Activated naive CD4-positive, alpha-beta T cell treated with Interleukin-2 at 50 U/mL for 16 hours (primary cell): ENCODE measurements at places on chromosomes 2 and 18.

- DNase-seq = no peak
These were observed 120.9 kb downstream of the FSIP2 start for GRCh38 chr2:185859506-185859905.

DNA sequence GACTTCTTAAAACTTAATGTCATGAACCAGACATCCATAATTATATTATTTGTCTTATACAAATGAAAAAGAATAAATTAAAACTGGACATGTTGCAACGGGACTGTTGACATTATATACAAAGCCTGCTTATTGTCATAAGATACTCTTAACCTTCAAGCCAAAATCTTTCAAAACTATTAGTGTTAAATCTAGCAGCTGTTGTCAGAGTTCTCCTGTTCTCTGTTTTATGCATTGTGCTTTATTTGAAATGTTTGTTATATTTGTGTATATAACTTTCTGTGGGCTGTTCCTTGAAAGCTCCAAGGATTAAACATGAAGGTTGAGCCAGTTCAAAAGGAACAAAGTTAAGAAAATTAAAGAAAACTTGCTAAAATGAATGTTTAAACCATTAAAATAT lies 335.5 kb upstream of the NT5C1B start:
- DNase-seq = no peak

DNA sequence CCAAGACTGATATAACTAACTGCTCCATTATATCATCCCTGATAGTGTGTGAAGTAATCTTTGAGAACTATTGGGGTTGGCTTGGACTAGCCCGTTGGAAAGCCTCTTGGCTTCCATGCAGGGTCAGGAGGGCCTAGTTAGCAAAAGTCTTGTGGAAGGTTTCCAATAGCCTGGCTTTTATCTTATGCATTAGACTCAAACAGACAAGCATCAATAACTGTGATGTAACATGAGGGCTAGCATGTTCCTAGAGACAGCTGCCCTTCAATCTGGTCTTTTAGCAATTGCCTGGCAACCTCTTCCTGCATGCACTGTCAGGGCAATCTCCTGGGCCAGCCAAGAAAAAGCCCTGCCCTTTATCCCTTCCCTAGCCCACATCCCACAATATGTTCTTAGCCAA lies 18.2 kb downstream of the SLC8A1 start:
- DNase-seq = no peak

- DNase-seq = no peak
These were observed 197.5 kb upstream of the ARL4C start for GRCh38 chr2:234694244-234695013.

DNA sequence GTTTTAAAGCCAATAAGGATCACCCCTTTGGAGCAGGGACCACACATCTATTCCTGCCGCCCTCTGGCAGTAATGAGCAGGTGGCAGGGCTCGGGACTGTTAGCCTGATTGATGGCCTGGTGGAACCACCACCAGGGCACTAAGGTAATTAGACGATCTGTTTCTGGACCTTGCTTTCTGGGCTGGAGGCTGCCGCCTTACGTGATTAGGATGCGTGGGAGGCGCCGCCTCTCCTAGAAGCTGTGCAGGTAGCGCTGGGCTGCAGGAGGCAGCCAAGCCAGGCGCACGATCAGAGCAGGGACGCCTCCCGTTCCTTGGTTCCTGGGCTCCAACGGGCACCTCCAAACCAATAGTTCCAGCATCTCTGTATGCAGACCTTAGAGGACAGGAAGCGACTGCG lies 242.6 kb upstream of the RAB12 start:
- DNase-seq = no peak

GRCh38 chr2:105721991-105722511 lies 22.7 kb upstream of the NCK2 start:
- no peak for DNase-seq

GRCh38 chr2:74908748-74909444 lies 49.5 kb upstream of the POLE4 start:
- no peak for DNase-seq

- no peak for DNase-seq
These were observed 1.2 kb downstream of the LRP2 start for GRCh38 chr2:169360984-169361705.

DNA sequence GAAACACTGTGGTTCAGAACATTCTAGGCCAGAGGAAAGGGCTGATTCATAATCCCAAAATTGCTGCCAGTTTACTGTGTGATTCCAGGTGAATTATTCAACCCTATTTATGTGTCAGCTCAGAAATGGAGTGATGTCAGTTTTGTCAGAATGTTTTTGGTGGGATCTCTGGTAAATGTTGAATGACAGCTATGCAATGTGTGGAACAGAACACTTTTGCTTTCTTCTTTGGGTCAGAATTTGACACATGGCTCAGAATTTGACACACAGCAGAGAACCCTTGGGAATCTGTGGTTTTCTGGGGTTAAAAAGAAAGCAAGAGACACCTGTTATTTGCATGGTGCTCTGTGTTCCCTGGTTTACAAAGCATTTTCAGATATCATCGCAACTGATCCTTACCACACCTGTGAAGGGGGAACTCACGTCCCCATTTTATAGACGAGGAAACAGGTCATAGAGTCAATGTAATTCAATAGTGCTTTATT lies 1.6 kb upstream of the MTA3 start:
- no peak for DNase-seq

- no peak for DNase-seq
These were observed 6.9 kb upstream of the SLC11A1 start for GRCh38 chr2:218375212-218375611.

GRCh38 chr2:181812106-181812743 lies 79.3 kb upstream of the ITPRID2 start:
- DNase-seq = no peak

- DNase-seq = no peak
These were observed 13.2 kb downstream of the MAP4K4 start for GRCh38 chr2:101710471-101711318.

GRCh38 chr18:54828281-54828881 lies at the start of gene RAB27B:
Gene RAB27B, plus strand, starts transcription at chr18:54828477. Its CDS starts 49,109 bp downstream, at chr18:54877586.
- peak; percentile 76 for DNase-seq

GRCh38 chr2:150903461-150903860 lies 358.2 kb downstream of the RBM43 start:
- no peak for DNase-seq

GRCh38 chr18:24128700-24129099 lies 10.2 kb upstream of the CABYR start:
- DNase-seq = no peak

DNA sequence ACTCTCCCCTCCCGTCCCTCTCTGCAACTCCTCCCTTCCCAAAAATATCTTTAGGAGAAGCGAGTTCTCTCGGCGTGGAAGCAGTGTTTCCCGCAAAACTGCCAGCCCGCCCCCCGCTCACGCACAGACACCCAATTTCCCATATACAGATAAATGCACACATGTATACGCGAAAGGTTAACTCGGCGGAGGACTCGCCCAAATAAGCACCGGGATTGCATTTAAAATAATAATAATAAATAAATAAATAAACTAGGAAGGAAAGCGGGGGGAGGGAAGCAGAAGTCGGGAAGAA lies 70.0 kb upstream of the PSMD14 start:
- DNase-seq = no peak

- no peak for DNase-seq
These were observed 383.1 kb upstream of the TNP1 start for GRCh38 chr2:217242947-217243346.

DNA sequence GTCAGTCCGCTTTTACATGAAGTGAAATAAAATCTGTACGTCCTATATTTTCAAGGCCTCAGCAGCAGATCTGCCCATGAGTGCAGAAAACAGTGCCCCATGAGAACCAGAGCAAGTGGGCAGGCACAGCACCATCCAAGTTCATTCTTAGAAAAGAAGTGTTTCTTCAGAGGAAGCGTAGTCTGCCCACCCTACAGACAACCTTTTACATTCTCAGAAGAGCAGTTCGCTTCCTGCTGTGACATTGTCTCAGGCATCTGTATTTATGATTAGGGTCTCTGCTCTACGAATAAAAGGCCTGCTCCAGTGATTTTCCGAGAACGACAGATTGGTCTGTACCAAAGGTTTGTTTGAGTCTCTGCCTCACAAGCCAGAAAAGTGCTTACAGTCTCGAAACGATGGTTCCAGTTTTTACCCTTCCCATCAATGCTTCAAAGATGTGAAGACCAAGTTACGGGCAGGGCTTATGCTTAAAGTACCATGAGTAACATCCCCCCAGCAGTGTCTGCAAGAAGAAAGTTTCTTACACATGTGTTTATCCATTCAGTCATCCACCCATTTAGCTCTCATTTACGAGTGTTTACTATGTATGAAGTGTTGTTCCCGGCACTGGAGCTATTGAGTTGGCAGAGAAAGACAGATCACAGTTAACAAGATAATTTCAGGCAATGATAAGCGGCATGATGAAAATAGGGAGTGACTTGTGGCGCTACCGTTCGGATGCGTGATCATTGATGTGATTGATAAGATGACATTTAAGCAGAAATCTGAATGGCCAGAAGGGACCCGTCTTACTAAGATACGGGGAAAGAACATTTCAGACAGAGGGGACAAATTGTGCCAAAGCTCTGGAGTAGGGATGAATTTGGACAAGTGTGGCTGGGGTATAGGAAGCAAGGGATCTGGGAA lies 31.4 kb upstream of the CTLA4 start:
- no peak for DNase-seq

- no peak for DNase-seq
These were observed 111.3 kb downstream of the ESCO1 start for GRCh38 chr18:21489119-21489750.

DNA sequence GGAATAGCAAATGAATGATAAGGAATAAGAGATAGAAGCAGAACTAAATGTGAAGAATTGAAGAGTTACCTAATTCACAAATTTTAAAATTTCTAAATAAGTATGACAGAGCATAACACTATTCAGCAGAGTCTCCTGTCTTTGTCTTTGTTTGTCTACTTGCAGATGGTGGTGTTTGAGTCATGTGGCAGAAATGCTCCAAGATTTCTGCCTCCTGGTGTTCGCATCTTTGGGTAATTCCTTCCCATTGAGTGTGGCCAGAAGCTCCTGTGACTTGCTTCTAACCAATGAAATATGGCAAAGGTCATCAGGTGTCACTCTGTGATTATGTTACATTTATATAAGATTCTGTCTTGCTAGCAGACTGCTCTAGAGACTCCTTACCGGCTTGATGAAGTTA lies 45.6 kb upstream of the GALNT3 start:
- DNase-seq = no peak

DNA sequence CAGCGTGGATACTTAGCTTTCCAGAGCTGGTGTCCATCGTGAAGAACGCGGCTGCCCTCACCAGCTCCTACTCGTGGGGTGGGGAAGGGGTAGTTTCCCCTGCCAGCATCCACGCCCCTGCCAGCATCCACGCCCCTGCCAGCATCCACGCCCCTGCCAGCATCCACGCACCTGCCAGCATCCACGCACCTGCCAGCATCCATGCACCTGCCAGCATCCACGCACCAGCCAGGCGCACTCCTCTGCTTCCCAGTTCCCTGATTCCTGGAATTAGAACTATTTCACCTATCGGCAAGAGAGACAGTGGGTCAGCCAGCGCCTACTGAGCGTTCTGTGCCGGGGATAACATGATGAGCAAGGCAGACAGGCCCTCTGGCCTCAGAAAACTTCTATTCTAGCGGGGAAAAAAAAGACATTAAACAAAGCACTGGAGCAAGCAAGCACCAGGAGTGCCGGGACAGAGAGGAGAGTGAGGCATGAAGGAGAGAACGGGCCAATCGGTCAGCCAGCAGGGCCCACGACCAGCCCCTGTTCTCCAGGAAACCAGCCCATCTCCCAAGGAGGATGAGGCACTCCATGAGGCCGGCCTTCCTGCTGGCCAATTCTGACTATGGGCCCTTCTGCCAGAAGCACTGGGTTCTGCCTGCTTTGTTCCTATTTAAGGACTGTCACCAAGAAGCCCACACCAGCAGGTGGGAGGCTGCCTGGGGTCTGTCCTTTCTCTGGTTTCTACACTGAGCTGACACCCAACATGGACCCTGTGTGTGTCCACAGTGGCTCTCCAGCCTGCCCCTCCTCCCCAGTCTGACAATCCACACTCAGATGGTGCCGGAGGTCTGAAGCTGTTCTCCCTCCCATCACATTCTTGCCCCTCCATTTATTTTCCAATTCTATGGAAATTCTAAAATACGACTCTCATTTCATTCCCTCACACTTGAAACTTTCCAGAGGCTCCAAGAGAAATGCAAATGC lies 78.4 kb upstream of the SALL3 start:
- DNase-seq = no peak

DNA sequence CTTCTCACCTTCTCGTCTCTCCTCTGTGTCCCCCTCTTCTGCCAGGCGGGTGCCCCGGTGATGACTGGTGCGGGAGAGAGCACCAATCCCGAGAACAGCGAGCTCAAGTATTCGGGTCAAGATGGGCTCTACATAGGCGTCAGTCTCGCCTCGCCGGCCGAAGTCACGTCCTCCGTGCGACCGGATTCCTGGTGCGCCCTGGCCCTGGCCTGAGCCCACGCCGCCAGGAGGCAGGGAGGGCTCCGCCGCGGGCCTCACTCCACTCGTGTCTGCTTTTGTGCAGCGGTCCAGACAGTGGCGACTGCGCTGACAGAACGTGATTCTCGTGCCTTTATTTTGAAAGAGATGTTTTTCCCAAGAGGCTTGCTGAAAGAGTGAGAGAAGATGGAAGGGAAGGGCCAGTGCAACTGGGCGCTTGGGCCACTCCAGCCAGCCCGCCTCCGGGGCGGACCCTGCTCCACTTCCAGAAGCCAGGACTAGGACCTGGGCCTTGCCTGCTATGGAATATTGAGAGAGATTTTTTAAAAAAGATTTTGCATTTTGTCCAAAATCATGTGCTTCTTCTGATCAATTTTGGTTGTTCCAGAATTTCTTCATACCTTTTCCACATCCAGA lies 31.3 kb downstream of the GATA6 start:
- no peak for DNase-seq

DNA sequence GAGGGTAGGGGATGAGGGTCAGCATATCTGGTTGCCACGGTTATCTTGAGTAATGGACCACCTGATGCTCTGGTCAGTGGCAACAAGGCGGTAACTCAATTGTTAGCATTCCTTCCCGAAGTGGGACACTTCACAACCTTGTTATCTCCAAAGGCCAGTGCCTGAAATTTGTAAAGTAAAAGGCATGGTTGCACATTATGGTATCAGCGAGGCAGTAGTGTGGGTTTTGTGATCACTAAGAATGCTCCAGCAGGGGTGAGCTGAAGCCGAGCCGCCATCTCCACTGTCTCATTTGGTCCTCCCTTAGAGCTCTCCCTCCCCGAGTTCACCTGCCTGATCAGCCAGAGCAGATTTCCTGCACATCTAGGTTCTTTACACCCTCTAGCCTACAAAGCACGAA lies 50.5 kb upstream of the LGALSL start:
- no peak for DNase-seq

DNA sequence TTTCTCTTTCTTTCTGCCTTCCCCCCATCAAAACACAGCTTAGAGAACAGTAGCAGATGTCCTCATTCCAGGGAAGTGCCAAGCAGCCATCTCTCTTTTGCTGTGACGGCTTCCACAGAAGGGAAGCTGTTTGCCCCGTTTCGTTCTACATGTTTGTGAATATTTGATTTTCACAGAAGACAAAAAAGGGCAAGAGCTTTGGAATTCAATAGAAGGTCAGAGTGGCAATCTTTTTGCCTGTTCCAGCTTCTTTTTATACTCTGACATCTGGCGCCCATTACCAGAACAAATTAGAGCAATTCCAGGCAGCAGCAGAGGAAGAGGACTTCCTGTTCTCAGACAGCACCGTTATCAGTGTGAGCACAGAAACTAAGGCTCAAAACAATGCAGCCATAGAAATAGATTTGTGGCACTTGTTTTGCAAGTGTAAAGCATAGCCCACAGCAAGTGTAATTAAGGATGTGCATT lies 79.0 kb upstream of the CDH19 start:
- DNase-seq = no peak

- no peak for DNase-seq
These were observed 8.8 kb upstream of the TTLL4 start for GRCh38 chr2:218701806-218702205.
